ENCODE measurements at places on chromosomes 1 and 21.

GRCh38 chr1:6803357-6803756, 18.1 kb downstream of the CAMTA1 start:
- no peak for DNase-seq

DNA sequence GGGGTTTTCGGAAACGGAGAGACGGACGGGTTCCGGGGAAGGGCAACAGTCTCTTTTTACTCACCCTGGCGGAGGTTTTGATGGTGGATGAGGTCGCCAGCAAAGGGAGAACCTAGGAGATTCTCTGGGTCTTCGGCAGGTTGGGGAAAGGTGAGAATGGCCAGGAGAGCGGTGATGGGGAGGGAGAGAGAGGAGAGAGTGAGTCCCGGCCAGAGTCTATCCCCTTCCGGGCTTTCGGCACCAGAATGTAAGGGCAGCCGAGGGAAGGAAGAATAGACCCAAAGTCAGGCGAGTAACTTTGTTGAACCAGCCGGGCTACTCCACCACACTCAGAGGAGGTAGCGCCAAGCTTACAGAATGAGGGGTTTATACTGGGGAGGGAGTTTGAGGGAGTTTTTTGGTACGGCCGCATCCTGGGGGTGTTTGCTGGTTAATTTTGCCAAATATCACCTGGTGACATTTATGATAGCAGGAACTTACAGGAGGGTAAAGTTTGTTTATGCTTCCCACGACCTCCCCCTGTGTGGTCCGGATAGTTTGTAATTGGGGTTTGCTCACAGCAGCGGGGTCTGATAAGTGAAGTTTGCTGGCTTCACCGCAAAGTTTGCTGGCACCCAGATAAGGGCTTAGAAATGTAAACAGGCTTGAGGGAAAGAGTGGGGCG, 141.1 kb upstream of the ETV3 start:
- DNase-seq: no peak

GRCh38 chr21:17454315-17455027, 58.4 kb upstream of the CXADR start:
- no peak for DNase-seq

DNA sequence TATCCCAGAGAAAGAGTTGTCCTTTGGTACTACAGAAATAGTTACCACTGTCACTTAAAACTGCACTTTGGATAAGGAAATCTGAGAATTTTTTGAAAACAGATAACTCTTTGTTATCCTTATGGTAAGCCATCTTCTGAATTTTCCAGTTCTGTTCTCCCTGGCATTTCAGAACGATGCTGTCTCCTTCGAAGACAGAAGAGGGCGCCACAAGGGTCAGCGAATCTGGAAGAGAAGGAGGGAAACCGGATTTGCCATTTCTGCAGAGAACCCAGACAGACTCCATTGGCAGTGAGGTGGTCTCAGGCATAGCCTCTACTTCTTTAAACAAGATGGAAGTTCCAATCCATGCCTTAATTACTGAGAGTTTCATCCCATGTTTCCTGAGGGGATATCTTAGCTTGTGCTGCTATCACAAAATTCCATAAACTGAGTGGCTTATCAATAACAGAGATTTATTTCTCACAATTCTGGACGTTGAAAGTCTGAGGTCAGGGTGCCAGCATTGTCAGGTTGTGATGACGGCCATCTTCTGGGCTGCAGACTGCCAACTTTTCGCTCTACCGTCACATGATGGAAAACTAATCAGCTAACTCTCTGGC, 6.4 kb downstream of the FCRL2 start:
- no peak for DNase-seq

DNA sequence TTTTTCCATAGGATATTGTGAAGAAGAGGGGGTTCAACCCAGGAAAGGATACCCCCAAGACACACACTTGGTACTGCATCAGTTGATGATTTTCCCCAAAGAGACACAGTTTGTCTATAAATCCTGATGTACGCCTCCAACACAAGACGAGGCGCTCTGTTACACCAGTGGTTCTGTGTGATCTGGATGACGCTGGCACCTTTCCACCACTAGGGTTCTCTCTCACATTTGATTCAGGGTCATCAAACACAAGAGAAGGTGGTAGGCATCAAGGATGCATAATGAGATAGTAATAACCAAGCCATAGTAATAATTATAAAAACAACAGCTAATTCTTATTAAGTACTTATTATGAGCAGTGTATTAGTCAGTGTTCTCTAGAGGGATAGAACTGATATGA, 508.8 kb upstream of the ZP4 start:
- no peak for DNase-seq

DNA sequence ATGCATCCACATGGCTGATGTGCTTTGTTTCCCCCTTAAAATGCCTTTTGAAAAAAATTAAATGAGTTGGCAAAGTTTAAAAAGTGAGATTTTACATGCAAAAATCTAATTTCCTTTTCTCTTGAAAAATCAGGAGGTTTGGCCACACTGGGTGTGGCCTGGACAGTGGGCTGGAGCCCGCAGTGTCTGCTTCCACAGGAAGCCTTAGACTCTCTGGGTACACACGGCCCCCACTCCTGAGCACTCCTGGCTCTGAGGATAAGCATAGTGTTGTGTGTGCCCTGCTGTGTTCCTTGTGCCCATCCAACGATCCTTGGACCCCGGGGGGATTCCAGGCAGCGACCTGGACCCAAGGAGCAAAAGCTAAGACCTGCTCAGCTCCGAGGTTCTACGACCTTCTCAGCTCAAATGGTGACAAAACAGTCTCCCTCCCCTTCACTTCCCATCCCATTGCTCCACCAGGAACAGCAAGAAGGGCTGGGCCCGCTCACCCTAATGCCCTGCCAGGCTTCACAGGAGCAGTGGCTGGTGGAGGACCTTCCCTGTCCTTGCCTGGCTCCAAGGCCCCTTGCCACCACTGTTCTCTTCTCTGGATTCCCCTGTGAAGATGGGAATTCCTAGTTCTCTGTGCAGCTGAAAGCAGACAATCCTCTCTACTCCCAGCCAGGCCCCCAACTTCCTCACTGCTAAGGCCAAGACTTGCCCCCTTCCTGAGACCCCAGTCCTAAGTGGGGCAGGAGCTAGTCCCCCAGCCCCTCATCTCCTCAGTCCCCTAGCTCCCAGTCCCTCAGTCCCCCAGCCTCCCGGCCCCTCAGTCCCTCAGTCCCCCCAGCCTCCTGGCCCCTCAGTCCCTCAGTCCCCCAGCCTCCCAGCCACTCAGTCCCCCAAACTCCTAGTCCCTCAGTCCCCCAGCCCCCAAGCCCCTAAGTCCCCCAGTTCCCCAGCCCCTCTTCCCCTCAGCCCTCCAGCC, 395.8 kb downstream of the PTPRU start:
- no peak for DNase-seq

DNA sequence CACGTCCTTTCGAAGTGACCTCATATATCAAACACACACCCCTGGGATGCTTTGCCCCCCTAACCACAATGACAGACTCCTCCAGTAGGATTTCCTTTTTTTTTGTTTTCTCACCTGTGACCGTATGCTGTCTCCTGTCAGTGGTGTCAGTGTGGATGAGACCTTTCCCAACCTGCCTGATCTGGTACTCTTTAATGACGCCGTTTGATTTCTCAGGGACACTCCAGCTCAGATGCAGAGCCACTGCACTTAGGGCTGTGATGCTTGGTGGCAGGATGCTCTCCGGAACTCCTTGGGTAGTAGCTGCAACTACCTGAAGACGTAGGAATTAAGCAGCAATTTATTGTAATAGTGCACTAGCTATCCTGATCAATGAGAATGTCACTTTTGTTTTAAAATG, 212.6 kb downstream of the KCTD3 start:
- no peak for DNase-seq

DNA sequence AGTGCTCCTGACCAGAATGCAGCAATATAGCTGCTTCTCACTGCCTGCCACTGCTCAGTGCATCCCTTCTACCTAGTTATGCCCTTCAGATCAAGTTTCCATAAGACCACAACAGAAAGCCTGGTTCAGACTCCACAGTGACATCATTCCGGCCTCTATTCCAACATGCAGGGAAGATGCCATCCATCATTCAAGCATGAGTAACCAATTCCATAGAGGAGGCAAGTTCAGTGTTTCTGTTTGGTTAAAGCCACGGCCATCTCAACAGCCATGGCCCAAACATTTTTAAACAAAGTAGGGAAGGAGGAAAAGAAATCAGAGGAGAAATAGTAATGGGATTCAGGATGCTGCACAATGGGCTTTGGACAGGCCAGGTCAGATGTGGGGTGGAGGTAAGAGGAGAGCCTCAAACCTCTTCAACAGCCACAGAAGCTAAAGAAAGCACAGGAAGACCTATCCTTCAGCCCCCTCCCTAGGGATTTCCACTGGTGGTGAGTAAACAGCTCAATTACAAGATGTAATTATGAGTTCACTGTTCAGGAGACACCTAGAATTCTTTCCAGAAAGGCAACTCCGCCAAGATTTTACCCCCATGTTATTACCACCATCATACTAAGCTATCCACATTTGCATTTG, 484.9 kb downstream of the SETD4 start:
- DNase-seq: no peak

- DNase-seq: no peak
These were observed 81.1 kb upstream of the PGBD5 start for GRCh38 chr1:230507236-230507635.

- DNase-seq: no peak
These were observed 123.3 kb downstream of the PCNX2 start for GRCh38 chr1:233172201-233172600.

GRCh38 chr1:18705811-18706210, 75.2 kb downstream of the PAX7 start:
- DNase-seq: no peak

DNA sequence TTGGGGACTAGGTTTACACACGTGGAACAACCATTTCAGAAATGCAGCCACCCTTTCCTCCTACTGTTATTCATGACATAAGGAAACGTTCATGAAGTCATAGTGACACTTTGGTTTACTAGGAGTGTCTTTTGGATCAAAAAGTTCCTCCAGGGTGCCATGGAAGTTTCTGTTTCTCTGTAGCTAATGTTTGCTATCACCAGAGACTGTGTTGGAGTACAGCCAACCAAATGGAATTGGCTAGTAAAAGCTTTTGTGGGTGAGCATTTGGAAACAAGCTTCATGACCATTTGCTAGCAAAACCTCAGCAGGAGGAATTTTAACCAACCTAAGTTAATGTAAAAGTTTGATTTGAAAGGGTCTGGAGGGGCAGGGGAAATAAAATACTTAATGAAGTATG, 43.9 kb upstream of the ADGRL2 start:
- DNase-seq: no peak

DNA sequence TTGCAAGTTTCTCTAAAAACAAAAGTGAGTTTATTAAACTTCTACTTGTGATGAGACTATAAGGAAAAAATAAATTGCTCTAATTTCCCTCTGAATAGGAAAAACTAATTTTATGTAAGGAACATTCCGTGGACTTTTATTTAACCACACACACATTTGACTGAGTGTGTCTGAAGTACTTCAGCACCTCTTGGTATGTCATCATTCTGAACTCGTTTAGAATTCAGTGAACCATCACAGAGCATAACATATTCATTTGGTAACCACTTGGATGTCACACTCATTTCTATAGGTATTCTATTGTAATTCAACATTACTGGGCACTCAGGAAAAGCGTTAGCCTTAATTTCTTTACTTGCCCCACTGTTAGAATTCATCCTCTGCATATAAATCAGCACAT, 79.1 kb downstream of the RGS21 start:
- DNase-seq: no peak

GRCh38 chr1:161478985-161479384, 26.3 kb upstream of the FCGR2A start:
- DNase-seq: no peak

- DNase-seq: no peak
These were observed 44.3 kb downstream of the TRIM11 start for GRCh38 chr1:228362141-228362883.

DNA sequence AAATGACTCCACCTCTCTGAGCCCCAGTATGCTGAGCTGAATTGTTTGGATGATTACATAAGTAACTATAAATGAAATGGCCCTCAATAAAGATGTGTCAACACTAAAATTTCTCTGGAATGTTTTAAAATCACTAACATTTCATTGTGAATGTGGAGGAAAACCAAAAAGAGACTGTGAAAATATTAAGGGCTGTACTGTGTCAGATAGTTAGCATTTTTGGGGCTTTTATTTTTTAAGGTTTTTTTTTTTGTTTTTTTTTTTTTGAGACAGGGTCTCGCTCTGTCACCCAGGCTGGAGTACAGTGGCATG, 6.3 kb downstream of the MYOC start:
- no peak for DNase-seq

GRCh38 chr21:46092811-46093667, 4.9 kb upstream of the COL6A2 start:
- DNase-seq: no peak

DNA sequence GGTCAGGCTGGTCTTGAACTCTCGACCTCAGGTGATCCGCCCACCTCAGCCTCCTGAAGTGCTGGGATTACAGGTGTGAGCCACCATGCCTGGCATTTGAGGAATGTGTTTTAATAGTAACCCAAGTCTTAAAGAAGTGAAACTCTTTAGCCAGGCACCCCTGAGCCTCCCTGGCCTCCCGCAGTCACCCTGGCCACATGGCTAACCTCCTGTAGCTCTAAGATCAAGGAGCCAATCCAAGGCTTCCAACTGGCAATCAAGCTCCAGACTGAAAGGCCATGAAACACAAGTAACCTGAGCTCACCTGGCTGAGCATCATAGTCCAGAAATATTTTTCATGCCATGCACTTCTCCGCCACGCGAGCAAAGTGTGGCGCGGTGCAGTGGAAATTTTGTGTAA, 84.3 kb downstream of the LTN1 start:
- DNase-seq: no peak

DNA sequence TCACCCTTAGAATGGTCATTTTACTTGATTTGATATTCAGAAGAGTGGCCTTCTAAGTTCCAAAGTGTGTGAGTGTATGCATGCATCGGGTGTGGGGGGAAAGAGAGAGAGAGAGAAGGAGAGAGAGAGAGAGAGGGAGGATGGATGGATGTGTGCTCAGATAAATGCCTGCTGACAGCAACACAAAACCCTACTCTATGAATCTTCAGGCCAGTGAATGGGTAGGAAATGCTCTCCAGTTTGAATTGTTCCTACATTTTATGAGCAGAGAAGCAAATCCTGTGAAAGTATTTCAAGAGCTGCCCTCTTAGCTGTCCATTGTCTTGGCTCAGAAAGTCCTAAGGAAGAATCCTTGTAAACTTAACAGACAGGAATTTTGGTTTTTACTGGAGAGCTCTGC, 7.4 kb downstream of the JAM2 start:
- no peak for DNase-seq

All from activated CD8-positive, alpha-beta memory T cell treated with anti-CD3 and anti-CD28 coated beads for 4 hours (primary cell).